ENCODE measurements at places on chromosomes 2 and 18.

DNA sequence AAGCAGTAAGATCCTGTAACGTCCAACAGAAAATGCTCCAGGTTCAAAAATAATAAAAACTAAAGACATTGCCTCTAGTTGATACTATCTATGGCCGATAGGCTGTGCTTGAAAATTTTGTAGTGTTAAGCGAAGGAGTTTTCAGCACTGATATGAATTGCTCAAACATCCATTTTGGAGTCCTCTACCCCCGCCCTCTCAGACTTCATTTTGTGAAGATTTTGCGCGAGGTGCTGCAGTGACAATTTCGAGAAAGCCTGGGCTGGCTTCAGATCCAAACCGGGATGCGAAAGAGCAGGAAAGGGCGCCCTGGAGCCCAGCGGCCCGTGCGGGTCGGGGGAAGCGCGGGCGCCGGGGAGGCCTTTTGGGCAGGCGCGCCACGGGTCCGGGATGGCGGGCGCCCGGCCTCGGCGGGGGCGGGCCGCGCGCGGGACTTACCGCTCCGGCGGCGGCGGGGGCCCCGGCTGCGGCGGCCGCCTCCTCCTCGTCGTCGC, 1.8 kb downstream of the SP3 start:
- DNase-seq: peak; percentile 80

GRCh38 chr18:57214976-57215375, 68.1 kb downstream of the BOD1L2 start:
- DNase-seq: no peak

DNA sequence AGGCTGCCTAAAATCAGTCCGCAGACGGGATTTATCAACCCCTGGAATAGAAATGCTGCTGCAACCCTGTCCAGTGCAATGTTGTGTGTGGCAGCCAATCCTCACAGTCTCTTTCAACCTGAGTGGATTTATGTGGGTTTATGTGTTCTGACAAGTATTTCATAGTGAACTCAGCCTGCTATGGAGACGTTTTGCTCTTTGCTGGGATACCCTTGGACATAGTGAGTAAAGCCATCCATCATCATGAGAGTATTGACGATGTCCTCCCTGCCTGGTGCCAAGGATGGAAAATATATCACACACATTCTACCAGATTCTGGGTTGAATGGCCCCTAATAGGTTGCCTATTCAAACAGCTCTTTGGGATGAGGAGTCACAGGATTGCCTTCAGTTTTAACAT, 219.1 kb downstream of the SOCS6 start:
- no peak for DNase-seq

DNA sequence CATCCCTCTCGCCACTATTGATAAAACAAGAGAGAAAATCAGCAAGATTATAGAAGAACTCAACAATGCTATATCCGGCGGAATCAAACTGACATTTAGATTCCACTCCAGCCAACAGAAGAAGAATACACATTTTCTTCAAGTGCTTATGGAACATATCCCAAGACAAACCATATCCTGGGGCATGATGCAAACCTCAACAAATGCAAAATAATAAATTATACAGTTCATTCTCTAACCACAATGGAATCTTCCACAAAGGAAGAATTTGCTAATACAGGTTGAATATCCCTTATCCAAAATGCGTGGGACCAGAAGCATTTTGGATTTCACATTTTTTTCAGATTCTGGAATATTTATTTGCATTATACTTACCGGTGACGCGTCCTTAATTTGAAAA, 51.4 kb upstream of the YPEL5 start:
- no peak for DNase-seq

DNA sequence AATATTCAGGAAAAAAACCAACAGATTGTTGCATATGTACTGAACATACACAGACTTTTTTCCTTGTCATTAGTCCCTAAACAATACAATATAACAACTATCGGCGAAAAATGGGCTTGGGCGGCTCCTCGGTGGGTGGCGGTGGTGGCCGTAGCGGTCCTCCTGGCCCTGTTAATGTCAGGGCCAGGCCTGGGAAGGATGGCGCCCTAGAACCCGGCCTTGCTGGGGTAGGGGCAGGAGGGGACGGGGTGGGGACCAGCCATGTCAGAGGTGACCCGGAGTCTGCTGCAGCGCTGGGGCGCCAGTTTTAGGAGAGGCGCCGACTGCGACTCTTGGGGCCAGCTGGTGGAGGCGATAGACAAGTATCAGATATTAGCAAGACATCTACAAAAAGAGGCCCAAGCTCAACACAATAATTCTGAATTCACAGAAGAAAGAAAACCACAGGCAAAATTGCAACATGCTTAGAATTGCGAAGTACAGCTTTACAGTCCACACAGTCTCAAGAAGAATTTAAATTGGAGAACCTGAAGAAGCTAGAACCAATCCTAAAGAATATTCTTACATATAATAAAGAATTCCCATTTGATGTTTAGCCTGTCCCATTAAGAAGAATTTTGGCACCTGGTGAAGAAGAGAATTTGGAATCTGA, 36.5 kb downstream of the ROCK2 start:
- DNase-seq: no peak

Measured in CD4-positive, alpha-beta T cell treated with Interleukin-17A for 1 hour (primary cell).